ENCODE measurements at places on chromosomes 2 and 18.

- DNase-seq: peak; percentile 74
Observed at GRCh38 chr2:106572541-106573450, 85.6 kb downstream of the CD8B2 start.

GRCh38 chr2:18991177-18992168 is 366.9 kb downstream of the OSR1 start:
- no peak for DNase-seq

DNA sequence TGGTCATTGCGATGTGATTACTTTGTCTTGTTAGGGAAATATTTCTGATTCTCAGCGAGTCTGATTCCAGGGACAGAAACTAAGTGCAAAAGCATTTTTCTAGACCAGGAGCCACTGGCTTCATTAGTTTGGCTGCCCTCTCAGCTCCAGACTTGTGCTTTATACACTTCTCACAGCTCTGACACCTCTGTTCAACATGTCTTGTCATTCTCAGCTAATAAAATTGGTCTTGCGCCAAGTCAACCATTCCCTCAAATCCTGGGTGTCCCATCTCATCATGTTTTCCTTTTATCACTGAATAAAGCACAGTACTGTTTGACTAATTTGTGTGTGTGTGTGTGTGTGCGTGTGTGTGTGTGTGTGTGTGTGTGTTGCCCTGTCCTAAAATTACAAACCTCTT is 215.5 kb upstream of the EPHA4 start:
- DNase-seq: no peak

DNA sequence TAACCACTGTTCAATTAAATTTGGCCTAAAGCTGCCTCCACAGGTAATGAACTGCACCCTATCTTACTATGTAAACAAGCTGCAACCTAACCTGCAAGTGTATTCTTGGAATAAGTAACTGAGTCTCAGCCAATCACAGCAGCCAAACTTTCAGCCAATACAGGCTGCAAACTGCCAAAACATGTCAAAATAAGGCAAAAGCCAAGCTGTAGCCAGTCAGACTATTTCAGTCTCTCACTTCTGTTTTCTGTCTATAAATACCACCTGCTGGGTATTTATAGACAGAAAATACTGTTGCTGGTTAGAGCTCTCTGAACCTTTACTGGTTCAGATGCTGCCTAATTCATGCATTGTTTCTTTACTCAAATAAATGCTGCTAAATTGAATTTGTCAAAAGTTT is 14.3 kb downstream of the C2orf76 start:
- DNase-seq: peak; percentile 37

GRCh38 chr18:78158943-78159342 is 820.7 kb upstream of the SALL3 start:
- no peak for DNase-seq
